RKO (cell line): ENCODE measurements at places on chromosomes 2 and 18.

GRCh38 chr2:140775411-140775810, 1355.4 kb downstream of the LRP1B start:
- DNase-seq: no peak

DNA sequence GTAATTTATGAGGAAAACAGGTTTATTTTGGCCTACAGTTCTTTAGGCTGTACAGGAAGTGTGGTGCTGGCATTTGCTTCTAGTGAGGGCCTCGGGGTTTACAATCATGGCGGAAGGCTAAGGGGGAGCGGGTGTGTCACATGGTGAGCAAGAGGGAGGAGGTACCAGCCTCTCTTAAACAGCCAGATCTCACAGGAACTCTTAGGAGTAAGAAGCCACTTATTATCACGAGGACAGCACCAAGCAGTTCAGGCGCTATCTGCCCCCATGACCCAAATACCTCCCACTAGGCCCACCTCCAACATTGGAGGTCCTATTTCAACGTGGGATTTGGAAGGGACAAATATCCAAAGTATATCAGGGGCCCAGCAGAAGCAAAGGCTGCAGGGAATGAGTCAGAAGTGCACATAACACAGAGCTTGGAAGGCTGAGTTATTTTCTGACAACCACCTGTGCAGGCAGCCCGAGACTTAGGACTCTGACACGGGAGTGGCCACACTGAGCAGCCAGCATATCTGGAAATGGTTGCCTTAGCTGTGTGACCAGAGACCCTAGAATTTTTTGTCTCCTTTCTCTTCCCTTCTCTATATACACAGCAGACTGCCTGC, 170.9 kb downstream of the PRPF40A start:
- no peak for DNase-seq

DNA sequence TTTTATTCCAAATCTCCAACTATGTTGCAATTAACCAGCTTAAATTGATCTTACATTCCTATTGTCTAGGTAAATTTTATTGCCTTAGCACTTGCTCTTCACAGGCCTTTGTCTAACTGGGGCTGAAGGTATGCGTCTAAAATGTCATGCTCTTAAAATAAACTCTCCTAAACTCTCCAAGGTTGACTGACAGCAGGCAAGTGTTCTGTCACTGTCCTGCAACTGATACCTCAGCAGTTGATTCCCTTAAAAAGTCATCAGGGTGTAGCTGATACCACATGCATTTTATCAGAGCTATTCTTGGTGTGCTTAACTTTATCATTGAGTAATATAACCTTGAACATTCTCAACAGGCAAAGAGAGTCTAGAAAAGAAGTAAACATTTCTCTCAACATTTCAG, 680 bp downstream of the TTN start:
- no peak for DNase-seq

GRCh38 chr2:222912776-222913175, 51.9 kb downstream of the ACSL3 start:
- no peak for DNase-seq

DNA sequence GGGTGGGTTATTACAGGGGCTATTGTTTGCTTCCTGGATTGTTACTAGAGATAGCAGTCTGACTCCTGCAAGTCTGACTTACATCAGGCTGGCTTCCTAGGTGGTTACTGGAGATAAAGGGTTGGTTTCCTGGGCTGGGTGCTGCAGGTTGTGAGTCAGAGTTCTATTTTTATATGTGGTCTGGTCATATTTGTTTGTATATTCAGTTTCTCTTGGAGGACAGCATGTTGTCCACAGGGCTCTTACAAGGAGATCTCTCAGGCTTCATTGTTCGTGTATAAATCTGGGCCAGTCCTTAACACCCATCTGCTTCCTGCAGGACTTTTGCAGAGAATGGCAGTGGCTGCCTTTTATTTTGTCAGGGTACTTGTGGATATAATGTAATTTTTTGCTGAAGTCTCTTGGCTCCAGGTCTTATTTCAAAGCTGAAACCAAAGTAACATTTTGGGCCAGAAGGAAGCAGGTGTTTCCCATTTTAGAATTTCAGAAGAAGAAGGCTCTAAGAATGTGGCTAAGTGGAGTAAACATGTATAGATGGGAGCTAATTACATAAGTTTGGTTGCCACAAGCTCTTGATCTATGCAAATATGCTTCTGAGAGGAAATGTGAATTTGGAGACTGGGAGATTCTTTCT, 65.9 kb upstream of the SLC16A14 start:
- DNase-seq: peak; percentile 43

GRCh38 chr2:96146153-96146880, 1.1 kb upstream of the DUSP2 start:
- no peak for DNase-seq

DNA sequence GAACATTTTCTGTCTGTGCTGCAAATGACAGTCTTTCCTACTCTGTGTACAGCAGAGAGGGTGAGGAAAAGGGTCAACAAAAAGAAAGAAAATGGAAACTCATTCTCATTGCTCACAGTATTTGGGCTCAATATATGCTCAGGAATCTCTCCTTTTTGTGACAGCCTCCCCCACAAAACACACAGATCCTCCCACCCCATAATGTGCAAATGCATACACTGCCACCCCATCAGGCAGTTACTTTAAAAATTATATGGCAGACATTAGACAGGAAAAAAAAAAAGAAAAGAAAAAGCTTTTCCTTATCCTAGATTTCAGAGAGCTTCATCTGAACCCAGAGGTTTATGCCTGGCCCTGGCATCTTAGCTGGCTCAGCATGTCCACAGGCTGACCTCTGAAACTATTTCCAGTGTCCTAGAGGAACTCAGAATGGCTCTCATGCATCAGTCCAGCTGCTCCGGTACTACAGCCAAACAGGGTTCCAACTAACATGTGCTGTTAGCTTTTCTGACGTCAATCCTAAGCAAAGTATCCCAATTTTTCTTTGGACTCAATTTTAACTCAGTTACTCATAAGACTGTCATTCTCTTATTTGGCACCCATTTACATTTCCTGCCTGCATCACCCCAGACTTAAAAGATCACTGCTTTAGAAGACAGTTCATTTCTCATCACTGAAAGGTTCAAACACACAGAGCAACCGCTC, 105.9 kb downstream of the RBMS1 start:
- peak; percentile 63 for DNase-seq

DNA sequence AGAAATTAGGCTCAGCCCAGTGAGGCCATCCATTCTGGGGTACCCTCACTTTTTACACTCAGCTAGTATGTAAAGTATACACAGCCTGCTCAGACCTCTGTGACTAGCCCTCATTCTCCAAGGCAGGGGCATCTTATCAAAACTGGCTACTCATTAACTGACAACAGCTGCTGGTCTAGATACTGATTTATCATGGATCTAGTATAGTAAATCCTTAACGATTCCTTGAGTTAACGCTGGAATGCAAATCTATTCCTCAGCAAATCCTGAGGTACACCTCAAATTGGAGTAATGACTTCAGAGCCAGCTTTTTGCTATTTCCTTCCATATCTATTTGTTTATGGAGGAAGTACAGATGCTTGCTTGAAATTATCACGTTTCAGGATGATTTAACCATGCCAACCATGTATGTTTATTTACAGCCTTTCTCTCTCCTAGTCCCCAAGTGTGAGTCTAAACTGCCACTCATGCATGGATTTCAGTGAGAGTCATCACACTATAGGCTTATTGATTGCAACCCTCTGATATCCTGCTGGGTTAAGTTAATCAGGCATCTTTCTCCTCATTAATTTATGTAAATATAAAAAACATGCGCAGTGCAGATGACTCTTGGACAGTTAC, 70.2 kb upstream of the DOK6 start:
- DNase-seq: no peak

GRCh38 chr18:37637478-37637850, 71.9 kb upstream of the CELF4 start:
- no peak for DNase-seq

GRCh38 chr2:12819103-12819475, 102.4 kb downstream of the TRIB2 start:
- peak; percentile 53 for DNase-seq
